ENCODE measurements at places on chromosomes 7 and 10.
A peak's percentile ranks its signal among the peaks of the same experiment; 100 is the strongest.

GRCh38 chr10:44033008-44033407 is 351.9 kb downstream of the CXCL12 start:
- DNase-seq, result no peak

GRCh38 chr7:114650491-114650890 is 235.9 kb downstream of the FOXP2 start:
- no peak for DNase-seq

DNA sequence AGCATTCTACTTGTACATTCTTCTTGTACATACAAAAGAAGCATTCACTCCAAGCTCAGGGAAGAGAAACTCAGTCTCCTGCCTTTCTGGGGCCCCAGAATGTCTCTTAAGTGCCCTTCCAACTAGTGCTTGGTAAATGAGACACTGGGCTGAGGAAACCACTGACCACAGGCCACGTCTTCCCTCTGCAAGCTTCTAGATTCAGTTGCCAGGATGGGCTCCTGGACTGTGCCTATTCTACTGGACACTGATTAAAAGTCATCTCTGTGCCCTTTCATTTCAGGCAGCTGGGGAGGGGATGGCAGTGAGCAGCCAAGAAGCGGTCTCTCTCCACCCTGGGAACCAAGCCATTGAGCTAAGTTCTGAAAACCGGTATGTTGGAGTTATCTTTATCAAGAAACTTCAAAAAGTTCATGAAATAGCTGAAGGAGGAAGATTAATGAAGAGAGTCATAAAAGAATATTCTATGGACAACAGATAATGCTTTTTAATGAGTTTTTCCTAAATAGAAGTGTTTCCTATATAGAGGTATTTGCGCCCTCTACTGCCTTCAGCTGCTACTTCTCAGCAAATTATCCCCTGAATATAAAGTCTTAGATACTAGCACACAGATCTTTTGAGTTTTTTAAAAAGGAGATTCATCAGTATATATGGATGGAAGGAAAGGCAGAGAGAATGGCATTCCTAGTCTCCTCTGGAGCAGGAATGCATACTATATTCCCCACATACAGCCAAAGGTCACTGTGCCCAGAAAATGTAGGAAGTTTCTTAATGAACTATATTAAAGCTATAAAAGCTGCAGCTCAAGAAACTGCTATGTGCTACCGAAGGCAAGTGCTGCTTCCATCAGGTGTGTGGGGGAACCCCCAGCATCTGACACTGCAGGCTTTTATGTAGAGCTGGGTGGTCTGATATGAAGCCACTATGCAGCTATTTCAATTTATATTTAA is 8.4 kb upstream of the IFIT1B start:
- no peak for DNase-seq

- DNase-seq, result no peak
Measured at GRCh38 chr10:111347386-111348013, 270.7 kb downstream of the ADRA2A start.

- no peak for DNase-seq
Measured at GRCh38 chr10:8114741-8115617, 60.5 kb downstream of the GATA3 start.

DNA sequence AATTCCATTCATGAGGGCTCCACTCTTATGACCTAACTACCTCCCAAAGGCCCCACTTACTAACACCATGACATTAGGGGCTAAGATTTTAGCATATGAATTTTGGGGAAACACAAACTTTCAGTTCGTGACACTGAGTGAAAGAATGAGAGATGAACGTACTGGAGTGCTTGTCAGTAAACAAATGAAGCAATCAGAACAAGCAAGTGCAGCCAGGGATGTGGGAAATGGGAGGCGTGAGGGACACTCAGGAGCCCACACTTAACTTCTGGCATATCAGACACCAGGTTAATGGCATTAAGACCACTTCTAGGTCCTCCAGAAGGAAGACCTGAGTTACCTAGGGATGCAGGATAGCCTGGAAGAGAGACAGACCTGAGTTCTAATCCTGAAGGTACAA is 2.3 kb upstream of the MDFIC start:
- no peak for DNase-seq

DNA sequence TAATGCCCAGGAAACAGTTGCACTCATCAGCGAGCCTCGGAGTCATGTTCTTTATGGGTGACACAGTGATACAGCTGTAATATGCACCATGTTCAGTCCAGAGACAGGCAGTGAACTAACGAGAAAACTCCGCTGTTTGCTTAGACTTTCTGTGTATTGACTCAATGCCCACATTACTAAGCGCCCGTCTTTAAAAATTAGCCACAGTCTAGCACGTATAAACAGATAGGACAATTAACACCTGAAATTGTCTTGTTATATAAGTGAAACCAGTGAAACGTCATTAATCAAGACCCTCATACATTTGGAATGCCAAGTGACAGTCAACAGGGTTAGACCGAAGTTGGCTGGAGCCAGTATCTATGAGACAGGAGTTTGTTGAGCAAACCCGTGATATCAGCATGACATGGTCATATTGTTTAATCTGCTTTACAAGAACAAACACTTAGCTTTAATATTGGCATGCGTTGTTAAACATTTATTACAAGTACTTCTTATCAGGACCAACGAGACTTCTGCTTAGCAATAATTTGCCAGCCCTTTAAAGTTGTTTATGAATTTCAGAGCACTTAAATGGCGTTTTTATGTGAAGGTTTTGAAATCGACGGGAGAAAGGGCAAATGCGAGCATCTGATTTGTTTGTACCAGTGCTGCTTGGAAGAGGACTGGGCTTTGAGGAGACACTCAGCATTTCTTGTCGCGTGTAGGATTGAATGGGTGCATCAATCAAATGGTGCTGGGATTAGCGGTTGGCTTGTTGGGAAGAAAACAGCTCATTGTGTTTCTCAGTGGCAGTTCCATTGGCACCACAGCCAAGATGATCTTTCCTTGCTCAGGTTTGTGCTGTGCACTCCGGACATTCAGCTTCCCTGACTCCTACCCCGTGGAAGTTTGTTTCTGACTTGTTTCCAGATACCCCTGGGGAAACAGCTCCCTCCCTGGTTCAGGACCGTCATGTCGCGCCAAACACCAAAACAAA is 56.3 kb downstream of the CAMK1D start:
- peak; percentile 18 for DNase-seq

DNA sequence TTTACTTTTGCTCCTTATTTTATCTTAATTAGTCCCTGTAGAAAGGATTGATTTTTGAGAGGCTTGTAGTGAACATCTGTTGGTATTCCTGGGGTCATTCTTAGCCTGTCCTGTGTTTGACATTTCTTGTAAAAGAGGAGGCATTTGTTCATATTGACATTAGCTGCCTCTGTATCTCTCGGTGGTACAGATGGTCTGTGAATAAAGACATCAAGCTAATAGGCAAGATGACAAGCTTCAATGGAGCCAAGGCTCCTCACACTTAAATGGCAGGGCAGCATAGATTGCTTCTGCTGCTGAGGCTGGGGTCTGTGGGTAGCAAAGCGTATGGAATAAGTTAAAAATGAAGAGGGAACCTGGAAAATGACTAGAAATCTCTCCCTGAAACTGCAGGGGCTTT is 687.6 kb downstream of the LRMDA start:
- DNase-seq, result no peak

DNA sequence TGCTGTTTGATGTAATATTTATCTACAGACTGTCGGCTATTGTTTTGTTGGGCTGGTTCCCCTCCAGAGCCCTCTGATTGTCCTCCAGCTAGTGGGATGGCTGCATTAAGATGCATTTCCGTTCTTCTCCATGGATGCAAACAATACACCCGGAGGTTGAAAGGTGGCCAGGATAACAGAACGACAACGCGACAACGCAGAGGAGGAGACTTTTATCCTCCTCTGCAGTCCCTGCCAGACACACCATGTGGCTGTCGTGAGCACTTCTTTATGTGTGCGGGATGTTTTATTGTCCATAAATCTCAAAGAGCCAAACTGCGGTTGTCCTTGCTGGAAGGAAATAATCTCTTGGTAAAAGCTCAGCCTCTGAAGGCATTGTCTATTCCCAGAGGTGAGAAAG is 39.1 kb upstream of the TCERG1L start:
- DNase-seq, result no peak

DNA sequence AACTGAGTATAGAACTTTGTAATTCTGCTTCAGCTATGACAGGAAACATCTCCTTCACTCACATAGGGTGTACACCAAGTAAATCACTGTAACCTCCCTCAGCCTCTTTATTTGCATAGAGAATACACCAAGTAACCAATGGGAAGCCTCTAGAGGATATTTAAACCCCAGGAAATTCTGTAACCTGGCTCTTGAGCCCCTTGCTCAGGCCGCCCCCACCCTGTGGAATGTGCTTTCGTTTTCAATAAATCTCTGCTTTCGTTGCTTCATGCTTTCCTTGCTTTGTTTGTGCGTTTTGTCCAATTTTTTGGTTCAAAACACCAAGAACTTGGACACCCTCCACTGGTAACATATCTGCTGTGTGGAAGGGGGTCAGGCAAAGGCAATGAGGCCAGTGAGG is 60.2 kb downstream of the CLRN3 start:
- DNase-seq, result no peak

GRCh38 chr7:106878748-106879439 is 13.8 kb downstream of the PIK3CG start:
- DNase-seq, result no peak

GRCh38 chr10:75018251-75018650 is 93.2 kb upstream of the SAMD8 start:
- no peak for DNase-seq

DNA sequence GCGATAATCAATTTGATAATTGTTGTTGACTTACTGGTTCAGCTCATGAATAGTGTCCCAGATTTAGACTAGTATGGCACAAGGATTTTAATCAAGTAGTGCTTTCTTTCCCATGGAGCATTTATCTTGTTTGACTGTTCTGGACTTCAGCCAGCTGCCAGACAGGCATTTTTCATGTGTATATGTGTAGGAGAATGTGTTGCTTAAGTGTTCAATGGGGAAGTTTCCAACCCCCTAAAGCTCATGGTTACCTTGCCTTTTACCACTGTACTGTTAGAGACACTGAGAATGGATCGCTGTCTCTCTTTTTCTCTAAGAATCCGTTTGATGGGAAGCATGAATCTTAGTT is 103.9 kb downstream of the LRRC4 start:
- DNase-seq, result no peak

DNA sequence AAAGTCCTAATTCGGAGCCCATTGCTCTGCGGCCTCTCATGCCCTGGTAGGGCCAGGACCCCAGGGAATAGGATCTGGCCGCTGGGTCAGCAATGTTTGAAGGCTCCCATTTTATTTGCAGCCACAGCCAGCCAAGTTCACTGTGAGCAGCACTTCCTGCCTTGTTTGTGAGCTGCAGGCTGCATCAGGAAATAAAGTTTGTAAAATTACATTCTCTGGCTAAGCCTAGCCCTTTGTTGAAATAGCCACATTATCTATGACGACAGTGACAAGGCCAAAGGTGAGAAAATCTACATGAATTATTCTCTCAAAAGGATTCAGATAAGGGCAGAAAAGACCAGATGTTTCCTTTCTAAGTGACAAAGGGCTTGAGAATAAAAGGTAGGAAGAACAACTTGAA is 23.7 kb upstream of the ITGB1 start:
- DNase-seq, result no peak

DNA sequence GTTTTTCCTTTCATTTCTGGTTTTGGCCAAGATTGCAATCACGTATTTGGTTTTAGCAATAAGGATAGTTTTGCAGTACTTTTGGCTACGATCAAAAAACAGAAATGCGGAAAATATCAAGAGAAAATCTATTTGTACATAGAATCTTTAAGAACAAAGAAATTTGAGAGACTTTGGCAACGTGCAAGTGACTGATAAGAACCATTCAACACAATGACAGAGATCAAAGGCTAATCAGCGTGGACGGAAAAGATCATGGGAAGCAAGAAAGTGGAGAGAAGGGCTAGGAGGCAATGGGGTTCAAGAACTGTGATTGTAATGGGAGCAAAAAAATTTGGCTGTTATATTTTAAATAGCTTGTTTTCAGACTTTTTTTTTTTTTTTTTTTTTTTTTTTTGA is 16.2 kb upstream of the LRRN3 start:
- DNase-seq, result no peak

- DNase-seq, result no peak
Measured at GRCh38 chr7:128360359-128360678, 1.2 kb downstream of the PRRT4 start.

DNA sequence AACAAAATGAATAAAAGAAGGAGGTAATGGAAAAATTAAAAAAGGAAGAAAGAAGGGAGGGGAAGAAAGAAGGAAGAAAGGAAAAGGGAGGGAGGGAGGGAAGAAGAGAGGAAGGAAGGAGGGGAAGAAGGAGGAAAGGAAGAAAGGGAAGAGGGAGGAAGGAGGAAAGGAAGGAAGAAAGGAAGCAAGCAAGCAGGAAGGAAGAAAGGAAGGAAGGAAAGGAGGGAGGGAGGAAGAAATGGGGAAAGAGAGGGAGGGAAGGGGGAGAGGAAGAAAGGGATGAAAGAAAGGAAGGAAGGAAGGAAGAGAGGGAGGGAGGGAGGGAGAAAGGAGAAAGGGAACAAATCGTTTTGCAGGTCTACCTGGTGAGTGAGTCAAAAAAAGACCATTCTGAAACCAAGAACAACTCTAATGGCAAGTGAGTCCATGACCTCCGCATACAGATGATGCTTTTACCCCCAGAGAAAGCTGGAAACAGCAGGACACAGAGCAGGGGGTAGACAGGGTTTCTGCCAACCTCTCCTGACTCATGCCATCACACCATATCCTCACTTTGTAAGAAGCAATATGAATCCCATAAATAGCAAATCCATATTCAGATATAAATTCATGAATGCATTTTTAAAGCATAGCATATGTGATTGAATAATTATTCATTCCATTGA is 1112.9 kb upstream of the AUTS2 start:
- no peak for DNase-seq

- no peak for DNase-seq
Measured at GRCh38 chr10:129759214-129760002, 204.7 kb downstream of the EBF3 start.
